Activated naive CD8-positive, alpha-beta T cell treated with anti-CD3 and anti-CD28 coated beads, Interleukin-2, amount 50 U/mL, for 24 hours (primary cell): ENCODE measurements at places on chromosomes 6 and 20.

DNA sequence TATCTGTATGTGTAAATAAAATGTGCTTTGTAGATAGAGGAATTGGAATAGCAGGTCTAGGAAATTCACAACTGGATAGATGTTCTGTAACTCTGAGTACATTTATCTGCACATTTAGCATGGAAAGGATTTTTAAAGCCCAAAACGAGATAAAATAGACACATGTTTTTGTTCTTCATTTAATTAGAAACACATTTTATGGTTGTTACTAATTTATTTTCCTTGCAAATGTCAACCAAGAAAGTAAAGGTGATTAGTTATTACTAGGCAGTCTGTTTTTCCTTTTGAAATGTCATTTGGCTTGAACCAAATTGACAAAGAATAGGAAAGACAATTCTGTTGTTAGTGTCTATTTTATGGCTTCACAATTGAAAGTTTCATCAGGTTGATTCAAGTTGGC is 769 bp downstream of the PRL start:
- no peak for DNase-seq

GRCh38 chr6:113402544-113402943 is 454.6 kb upstream of the MARCKS start:
- no peak for DNase-seq

DNA sequence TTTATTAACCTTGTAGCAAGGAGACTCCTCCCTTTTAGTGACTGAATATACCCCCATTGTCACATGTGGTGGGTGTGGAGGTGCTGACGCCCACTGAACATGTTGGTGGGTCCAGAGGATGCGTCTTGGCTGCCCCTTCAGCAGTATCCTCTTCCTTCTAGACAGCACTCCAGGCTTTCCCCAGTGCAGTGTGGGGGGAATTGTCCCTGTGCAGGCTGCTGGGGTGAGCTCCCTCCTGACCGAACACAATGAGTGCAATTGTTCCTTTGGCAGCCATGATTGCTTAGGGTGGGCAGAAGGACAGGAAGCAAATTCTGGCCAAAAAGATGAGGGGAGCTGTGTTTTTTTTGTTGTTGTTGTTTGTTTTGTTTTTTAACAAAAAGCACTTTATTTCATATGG is 209.3 kb upstream of the PDE10A start:
- no peak for DNase-seq

GRCh38 chr20:1462001-1462400 is 4.6 kb downstream of the NSFL1C start:
- no peak for DNase-seq

DNA sequence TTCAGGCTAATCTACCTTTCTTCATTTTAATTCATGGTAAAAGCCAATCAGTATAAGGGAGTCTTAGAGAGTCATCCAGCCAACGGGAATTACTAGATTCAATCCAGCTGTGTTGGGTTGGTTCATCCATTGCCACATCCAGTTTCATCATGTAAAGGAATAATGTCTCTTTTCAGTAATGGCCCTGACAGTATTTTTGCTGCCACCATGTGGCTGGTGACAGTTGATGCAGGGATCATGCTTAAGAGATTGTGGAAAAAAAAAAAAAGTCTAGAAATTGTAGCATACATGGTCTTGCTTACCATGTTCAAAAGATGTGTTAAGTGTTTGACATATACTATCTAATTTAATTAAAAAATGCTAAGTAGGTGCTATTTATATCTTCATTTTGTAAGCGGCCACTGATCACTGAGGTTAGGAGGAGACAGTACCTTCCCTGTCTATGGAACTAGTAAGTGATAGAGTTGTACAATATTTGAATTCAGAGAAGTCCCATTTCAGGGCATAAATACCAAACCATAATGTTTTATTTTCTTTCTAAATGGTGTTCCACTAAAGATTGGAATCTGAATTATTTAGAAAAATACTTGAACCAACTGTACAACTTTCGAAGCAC is 135.9 kb downstream of the KHDRBS2 start:
- DNase-seq: no peak

DNA sequence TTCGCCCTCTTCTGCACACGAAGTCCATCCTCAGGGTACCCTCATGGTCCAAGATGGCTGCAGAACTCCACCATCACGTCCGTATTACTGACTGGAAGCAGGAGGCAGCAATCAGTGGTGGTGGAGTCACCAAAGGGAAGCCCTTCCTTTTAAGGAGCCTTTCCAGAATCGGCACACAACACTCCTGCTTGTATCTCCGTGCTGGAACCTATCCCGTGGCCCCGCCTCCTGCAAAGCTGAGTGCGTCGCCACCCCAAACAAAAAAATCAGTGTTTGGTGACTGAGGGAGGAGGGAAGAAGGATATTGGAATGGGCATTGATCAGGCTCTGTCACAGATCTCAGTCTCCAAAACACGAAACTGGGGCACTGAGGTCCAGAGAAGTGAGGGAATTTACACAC is 5.8 kb upstream of the CCN5 start:
- no peak for DNase-seq

- no peak for DNase-seq
Observed at GRCh38 chr20:38728191-38728781, 4.0 kb downstream of the SLC32A1 start.

- DNase-seq: no peak
Observed at GRCh38 chr6:42693725-42694323, 28.6 kb downstream of the PRPH2 start.

- no peak for DNase-seq
Observed at GRCh38 chr6:164130151-164130550, 715.6 kb downstream of the QKI start.

DNA sequence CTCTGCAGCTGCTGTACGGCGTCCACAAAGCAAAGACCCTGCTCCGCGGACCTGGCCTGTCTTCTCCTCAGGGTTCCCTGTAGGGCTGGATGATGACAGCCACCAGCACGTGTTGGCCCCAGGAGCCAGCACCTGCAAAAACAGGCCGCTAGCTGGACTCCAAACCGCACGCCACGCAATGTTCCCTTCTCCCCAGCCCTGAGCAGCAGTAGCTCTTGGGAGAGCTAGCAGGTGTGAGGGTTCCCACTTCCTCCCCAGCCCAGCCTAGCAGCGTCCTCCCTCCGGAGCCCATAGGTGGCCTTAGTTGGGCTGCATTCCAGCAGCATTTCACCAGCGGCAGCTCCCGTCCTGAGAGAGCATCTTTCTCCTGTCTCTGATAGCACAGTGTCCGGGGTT is 42.3 kb downstream of the DACT2 start:
- no peak for DNase-seq
